Type B pancreatic cell (in vitro differentiated cells): ENCODE measurements at places on chromosomes 11 and 22. TPM values are rescaled to one million over a fixed set of nuclear protein-coding genes. Genes with fewer than 3 reads are reported as not detected.

GRCh38 chr22:31628362-31628761, 33.7 kb downstream of the PISD start:
- no peak for DNase-seq

HBB gene
- not detected in 2 replicates for total RNA-seq

- no peak for DNase-seq
These were observed 86.1 kb upstream of the SPON1 start for GRCh38 chr11:13876423-13876822.

DNA sequence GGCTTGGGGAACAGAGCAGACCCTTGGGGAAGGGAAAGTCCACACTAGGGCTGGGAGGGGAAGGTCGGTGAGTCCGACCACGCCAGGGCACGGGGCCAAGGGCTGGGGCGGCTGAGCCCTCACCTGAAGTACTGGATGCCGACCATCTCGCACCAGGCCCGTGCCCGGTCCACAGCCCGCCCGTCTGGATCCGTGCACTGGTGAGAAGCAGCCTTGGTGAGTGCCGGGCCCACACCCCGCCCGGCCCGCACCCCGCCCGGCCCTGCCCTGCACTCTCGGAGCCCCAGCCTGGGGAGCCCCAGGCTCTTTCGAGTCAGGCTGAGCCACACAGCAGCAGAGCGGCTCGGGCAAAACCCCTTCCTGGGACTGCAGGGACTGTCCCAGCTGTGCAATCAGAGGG, 1.9 kb upstream of the BAIAP2L2 start:
- DNase-seq = no peak

GRCh38 chr22:31241200-31241599, 29.1 kb downstream of the LIMK2 start:
- DNase-seq = no peak

GRCh38 chr22:50398831-50399648, 55.9 kb downstream of the PPP6R2 start:
- no peak for DNase-seq

MMP8 gene
- not detected in 2 replicates for total RNA-seq

DNA sequence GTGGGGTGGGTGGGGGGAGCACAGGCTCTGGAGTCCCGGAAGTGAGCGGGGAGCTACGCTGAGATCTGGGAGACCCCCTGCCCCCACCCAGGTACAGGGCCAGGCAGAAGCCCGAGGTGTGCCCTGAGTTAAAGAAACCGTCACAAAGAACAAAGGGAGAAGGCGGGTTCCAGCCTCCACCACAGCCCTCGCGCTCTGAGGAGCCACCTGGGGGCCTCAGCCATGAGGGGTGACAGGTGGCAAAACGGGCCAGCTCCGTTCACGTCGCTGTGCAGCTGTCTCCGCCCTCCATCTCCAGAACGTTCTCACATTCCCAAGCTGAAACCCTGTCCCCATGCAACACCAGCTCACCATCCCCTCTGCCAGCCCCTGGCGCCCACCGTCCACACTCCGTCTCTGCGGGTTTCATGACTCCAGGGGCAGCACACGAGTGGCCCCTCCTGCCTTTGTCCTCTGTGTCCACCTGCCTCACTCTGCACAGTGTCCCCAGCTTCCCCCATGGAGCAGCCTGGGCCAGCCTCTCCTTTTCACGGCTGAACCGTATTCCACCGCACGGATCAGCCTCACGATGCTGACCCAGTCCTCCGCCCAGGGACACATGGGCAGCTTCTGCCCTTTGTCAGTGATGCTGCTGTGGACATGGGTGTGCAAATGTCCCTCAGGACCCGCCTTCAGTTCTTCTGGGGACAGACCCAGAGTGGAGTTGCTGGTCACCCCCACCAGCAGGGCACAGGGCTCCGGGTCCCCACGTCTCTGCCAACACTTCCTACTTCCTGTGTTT, 1.7 kb upstream of the MUC5B start:
- no peak for DNase-seq

RTN4R gene
- total RNA-seq = 9.0 and 12.8 TPM in 2 replicates

DNA sequence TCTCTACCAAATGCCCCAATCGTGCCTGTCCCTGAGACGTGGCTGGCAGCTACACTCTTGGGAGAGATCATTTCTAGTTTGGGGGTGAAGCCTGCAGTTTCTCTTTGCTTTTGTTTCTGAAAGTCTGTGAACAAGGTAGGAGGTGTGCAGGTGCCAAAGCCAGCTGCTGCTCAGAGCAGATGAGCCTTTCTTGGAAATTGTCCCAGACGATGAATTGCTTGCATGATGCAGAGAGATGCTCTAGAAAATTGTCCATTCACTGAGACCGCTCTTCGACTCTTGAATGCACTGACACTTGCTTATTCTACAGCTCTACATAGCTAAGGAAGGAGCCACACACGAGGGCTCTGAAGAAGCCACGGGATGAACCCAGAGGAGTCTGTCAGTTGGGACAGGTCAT, 225.6 kb upstream of the E2F8 start:
- no peak for DNase-seq

SYT8 gene
- total RNA-seq = 4.5 and 7.9 TPM in 2 replicates

DNA sequence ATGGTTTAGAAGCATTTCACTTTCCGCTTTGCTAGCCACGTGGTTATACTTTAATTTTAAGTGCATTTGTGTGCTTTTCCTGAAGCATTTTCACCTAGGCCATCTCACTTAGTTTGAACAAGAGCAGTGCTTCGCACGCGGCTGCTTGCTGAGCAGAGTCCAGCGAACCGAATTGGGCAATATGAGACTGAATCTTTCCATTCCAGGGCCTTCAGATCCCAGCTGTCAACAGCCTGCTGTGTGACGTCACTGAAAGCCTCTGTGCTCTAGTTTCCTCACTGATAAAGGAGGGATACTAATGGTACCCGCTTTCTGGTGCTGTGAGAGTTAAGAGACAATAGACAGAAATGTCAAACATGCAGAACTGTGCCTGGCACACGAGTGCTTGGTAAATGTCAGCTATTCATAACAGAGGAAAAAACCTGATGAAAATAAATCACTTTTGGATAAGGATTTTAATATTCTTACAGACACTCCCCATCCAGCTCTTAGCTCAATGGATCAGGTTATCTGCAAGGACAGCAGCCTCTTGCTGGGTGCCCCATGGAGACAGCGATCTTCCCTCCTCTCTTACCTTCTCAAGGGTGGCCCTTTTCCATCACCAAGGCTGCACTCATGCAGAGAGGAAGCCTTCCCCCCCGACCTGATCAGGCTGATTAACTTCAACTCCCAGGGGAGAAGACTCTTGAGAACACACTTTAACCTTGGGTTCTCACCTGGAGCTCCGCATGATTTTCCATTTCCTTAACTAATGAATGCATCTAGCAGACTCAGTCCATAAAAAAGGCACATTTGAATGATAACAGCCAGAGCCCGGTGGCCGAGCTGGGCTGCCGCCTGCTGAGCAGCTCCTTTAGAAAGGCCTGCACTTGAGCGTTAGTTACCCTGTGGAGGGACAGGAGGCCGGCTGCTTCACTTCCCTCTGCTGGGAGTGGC, 3.5 kb upstream of the GLB1L3 start:
- DNase-seq = peak; percentile 32

PARVA gene
- total RNA-seq = 32.3 and 49.4 TPM in 2 replicates

DNA sequence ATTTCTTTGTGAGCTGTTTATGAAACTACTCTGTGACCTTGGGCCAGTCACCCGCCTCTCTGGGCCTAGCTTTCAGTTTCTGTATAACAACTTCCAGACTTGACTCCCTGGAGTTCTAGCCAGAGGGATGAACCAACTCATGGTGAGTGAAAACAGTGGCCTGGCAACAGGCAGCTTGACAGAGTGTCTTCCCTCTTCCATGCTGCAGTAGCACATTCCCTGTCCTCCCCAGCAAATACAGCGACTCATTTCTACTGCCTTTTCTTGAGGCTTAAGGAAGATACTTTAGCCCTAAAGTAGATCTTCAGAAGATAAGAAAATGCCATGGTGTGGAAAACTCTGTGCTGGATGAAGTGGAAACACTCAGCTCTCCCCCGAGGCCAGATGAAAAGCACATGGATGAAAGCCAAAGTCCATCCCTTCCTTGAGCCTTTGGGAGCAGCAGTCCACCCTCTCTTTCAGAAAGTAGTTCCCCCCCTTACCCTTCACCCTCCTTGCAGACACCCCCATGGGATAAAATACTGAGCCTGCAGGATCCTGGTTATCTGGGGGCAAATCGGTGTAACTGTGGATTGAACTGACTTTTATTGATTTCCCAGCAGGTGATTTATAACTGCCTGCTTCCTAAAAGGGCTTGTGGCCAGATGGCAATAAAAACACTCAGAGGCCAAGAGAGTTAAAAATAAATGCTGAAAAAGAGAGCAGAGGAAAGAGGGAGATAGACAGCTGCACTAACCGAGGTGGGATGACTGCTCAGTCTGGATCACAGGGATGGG, 24.1 kb downstream of the IRAG1 start:
- no peak for DNase-seq

CCDC73 gene
- 0.07 TPM in 1 of 2 replicates, not detected in the other for total RNA-seq

- no peak for DNase-seq
These were observed 9.1 kb downstream of the SF1 start for GRCh38 chr11:64769283-64769682.

CD59 gene
- 204 and 292 TPM in 2 replicates for total RNA-seq

KRTAP5-1 gene
- not detected in 2 replicates for total RNA-seq

DRAP1 gene
- 49.3 and 66.1 TPM in 2 replicates for total RNA-seq

OR51E2 gene
- 0.58 TPM in 1 of 2 replicates, not detected in the other for total RNA-seq

DNA sequence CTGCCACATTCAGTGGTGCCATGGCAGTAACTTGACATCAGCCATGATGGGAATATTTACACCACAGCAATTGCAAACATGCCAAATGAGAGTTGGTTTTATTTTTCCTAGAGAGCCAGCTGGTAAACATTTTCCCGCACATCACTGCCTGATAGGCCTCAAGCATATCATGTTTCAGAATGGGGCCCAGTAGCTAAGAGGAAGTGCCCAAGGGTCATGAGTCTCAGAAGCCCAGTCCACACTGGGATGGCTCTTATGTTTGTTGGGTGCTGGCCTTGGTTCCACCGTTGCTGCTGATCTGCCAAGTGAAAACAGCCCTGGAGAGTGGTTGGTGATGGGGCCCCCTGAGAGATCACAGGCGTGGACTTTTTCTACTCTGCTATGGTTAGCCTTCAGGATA, 64.3 kb upstream of the NAV2 start:
- DNase-seq = no peak

F2 gene
- 9.5 and 12.1 TPM in 2 replicates for total RNA-seq

DNA sequence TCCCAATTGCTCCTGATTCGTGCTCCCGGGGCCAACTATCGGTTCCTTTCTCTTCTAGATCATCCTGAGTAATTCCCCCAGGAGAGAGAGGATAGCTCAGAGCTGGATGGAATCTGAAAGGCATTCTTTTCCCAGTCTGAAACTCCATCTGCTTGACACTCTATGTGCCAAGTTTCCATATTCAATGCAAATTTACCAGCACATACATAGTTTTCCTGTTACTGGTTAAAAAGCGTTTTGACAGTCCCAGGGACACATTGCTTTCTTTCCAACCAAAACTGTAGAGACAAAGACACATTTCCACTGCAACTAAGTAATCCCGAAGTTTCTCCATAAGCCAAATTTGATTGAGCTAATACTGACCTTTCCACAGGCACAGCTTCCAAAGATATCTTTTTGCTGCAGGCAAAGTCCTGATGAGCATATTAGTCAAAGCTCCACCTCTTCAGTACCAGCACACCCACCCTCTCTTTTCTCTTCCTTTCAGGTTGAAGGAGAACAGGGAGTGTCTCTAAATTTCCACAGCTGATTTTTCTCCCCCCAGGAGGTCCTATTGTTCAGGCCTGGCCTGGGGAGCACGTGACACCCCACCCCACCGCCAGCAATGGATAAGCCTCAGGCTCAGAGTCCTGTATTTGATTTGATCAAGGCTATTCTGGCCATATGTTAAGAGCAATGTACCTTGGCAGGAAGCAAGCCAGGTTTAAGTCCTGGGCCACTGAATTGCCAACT, 9.7 kb upstream of the ANKK1 start:
- DNase-seq = no peak

- no peak for DNase-seq
These were observed 184.8 kb downstream of the DSCAML1 start for GRCh38 chr11:117612177-117612576.

OR51B4 gene
- not detected in 2 replicates for total RNA-seq

DNA sequence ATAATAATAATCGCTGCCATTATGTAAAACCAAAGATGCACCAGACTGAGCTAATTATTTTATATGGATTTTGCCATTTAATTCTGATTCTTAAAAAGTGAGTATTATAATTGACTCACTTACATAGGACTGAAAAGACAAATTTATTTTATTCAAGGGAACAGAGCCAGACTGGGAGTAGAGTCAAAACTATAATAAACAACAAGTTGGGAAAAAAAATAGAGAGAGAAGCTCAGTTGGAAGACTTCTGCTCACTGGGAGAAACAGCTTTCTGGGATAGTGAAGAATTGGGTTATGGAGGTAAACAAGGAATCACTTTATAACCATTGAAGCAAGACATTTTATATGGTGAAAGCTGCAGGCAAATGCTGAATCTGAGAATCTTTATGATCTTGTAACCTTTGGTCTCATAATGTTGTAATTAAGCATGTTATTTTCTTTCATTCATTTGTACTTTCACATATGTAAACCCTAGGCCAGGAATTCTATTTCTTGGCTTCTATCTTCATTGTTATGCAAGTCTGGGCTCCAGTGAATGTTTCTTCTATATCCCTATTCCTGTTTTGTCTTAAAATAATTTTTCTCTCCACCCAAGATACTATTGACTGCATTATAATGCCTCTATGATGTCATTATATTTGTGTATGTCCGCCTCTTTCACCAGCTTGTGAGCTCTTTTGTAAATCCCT, 725.3 kb upstream of the CCDC179 start:
- no peak for DNase-seq

DNA sequence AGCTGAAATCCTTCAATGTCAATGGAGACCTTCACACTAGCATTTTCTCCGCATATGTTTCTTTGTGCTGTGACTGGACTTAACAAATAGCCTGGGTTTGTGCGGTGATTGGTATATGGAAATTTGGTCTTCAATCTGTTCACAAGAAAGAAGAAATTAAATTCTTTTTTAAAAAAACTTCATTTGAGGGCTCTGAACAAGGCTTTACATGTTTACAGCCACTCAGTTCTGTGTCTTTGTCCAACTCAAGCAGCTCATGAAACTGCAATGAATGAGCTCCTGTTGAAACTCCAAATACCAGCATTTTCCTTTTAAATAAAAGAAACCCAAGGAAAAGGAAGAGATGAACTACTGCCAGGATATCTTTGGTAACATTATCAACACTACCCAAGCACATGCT, 57.3 kb downstream of the PIK3C2A start:
- DNase-seq = no peak

- no peak for DNase-seq
These were observed 633.0 kb downstream of the TBC1D22A start for GRCh38 chr22:47395481-47395880.

GRCh38 chr11:119532551-119532950, 109.6 kb upstream of the THY1 start:
- no peak for DNase-seq

DNA sequence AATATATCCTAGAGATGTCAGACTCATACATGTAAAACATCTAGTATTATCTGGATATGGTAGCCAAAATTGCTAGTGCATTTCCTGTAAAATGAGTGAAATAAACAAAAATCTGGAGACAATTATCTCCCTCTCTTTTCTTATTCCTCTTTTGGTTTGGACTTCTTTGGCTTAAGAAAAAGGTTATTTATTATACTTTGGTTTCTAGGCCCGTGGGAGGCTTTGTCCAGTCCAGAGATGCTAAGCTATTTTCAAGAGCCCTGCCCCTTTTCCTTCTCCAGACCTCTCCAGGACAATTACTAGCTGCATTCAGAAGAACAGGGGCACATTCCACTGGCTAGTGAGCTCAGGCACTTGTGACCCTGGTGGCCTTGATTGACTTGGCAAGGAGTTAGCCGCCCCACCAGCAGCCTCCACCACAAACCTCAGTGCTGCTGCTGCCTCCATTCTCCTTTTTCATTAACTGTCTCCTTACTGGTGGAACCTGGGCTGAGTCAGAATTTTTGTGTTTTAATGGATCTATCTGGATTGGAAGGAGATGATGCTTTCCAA, 747.3 kb upstream of the TENM4 start:
- no peak for DNase-seq
